NCI-H2107 (cell line): ENCODE measurements at places on chromosomes 2 and 18.
A peak's percentile ranks its signal among the peaks of the same experiment; 100 is the strongest.

- no peak for DNase-seq
Observed at GRCh38 chr2:207937823-207938222, 87.5 kb downstream of the PLEKHM3 start.

GRCh38 chr2:164151522-164151921, 415.7 kb upstream of the FIGN start:
- no peak for DNase-seq

GRCh38 chr18:22674272-22674671, 256.6 kb upstream of the CTAGE1 start:
- DNase-seq = no peak

- DNase-seq = peak; percentile 40
Observed at GRCh38 chr2:39913648-39914461, 134.8 kb upstream of the THUMPD2 start.

DNA sequence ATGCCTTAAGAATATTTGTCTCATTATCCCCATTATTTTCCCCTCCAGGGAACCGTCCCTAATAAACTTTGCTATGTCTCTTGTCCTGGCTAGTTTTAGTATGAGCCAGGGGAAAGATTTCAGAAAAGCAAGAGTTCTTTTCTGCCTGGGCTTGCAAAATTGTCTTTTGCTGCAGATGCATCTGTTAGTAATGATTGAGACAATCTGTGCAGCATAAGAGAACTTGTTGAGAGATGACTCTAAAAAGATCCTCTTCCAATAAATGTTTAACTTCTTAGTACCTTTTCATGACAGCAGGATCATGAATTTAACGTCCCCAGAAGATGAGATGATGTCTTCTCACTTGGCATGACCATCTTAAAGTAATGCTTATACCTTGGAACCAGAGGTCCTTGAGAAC, 172.5 kb upstream of the CREB1 start:
- DNase-seq = no peak

DNA sequence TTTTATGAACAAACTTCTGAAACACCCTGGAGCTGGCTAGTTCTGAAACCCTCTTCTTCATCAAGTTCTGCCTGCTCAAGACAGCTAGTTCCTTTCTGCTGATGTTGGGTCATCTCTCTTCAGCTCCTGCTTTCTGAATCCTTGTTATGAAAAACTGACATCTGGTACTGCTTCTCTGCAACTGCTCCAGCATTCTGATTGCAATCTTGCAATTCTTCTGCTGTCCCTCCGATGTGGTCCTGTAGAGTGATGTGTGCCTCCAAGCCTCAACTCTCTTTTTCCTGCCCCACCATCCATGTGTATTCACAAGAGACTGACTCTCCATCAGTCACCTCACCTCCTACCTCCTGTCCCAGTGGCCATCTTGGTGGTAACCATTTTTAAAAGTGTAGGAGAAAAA, 21.8 kb downstream of the COL6A3 start:
- DNase-seq = no peak

DNA sequence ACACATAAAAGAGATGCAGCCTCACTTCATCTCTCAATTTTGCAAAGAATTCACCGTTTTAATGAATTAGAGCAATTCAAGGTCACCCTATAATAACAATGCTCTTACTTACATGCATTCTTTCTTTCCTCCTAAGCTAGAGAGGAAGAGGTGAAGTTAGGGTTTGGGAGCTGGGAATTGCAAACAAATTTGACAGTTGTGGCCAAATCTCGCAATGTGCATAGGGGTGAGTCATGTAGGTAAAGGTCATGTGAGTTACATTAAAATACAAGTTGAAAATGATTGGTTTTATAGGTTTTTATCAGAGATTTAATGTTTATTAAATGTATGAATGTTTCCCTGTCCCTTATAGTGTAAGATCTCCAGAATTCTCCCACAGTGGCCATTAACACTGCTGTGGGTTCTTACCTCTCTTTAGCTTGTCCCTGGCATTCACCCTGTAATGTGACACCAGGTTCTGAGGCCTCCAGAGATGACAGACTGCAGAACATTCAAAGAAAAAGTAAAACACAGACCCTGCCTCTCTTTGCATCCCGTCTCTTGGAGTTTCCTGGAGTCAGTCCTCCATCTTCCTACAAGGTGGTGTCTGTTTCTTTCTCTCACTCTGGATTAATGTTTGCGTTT, 53.7 kb upstream of the LGALSL start:
- no peak for DNase-seq

GRCh38 chr2:143680885-143681405, 551.7 kb downstream of the ARHGAP15 start:
- DNase-seq = no peak

GRCh38 chr18:35469725-35470124, 28.0 kb downstream of the INO80C start:
- no peak for DNase-seq

- DNase-seq = peak; percentile 9
Observed at GRCh38 chr2:119598596-119599263, 54.5 kb downstream of the CFAP221 start.

DNA sequence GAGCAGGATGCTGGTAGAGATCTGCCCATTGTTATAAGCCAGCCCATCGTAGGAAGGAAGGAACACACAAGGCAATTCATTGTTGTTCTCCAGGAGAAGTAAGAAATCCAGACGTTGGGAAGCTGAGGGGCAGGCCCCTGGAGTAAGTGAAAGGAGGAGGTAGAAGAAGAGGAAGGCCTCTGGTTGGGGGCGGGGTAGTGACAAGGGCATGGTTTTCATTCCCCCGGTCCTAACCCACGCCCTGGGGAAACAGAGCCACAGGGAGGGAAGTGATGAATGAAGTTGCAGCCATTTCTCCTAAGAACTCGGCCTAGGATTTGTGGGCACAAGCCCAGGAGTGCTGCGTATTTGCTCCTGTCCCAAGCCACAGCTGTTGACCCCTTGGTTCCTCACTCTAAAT, 18.0 kb downstream of the LBH start:
- no peak for DNase-seq

GRCh38 chr2:42139101-42139500, 30.1 kb upstream of the EML4 start:
- DNase-seq = no peak

DNA sequence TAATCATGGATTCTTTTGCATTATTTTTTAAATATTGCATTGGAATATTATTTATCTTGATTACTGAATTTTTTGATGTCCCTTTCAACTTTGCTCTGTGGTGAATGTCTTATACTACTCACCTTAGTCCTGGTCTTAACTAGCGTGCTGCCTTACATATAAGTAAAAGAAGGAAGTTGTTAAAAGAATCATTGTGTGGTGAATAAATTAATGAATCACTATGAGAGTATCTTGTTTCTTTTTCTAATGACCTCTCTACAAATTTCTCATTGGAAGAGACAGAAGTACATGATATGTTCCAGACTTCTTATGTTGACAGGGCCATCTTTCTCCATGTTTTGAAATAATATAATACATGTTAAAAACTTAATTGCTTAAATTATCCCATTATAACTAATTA, 432.6 kb upstream of the MMADHC start:
- no peak for DNase-seq

DNA sequence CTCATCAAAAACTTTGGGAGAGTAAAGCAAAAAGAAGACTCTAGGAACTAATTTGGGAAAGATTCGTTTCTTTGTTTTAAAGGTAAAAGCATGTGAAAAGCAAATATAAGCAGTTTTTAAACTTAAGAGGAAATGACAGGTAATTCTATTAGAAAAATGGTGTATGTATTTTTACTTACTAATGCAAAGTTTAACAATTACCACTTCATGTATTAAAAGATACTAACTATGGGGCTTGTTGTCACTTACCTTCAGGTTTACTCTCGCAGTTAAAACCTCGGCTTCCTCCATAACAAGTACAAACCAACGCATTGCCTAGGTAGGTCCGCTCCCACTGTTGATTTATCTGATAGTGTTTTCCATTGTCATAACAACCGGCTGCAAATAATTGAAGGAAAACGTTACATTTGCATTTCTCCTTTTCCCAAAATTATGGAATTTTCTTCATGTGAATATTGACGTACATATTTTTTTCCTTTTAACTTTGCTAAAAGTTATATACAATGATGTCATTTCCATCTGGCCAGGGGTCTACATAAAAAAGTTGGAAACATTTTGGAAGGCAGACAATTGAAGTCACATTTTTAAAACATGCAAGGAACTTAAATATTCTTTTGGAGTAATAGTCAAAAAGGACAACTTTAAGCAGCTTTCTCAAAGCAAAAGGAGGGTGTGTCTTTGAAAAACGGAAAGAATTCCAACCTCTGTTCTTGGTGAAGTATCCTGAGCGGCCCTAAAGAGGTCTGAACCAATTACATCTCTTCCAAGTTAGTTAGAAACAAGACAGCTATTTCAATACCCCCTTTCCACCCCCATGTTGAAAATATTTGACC, 1.2 kb downstream of the FN1 start:
- no peak for DNase-seq

- DNase-seq = no peak
Observed at GRCh38 chr18:42281124-42281523, 326.1 kb downstream of the PIK3C3 start.

GRCh38 chr2:240481720-240482119, 46.3 kb downstream of the GPC1 start:
- no peak for DNase-seq

- DNase-seq = no peak
Observed at GRCh38 chr2:179428649-179429048, 164.0 kb upstream of the SESTD1 start.

DNA sequence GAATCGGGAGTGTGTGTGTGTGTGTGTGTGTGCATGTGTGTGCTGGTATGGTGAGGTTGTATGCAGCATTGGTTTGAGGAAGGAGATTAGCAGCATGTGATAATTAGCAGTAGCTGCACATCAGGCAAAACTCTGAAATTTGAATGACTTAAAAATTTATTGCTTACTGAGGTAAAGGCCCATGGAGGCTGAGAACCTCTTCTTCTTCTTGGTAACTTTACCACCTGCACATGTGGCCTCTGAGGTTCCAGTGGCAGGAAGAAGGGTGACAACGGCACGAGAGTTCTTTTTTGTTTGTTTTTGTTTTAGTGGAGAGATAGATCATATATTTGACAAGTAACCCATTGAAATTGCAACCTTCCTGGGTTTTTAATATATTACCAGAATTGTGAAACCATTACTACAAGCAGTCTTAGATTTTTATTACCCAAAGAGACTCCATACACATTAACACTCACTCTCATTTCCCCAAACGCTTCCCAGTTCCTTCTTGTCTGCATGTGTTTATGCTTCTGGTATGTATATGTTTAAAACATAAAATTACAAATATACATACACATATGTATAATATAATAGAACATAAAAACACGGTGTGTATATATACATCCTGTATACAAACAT, 292.1 kb downstream of the PTGR3 start:
- no peak for DNase-seq

GRCh38 chr18:35570182-35570581, 11.4 kb upstream of the GALNT1 start:
- no peak for DNase-seq

DNA sequence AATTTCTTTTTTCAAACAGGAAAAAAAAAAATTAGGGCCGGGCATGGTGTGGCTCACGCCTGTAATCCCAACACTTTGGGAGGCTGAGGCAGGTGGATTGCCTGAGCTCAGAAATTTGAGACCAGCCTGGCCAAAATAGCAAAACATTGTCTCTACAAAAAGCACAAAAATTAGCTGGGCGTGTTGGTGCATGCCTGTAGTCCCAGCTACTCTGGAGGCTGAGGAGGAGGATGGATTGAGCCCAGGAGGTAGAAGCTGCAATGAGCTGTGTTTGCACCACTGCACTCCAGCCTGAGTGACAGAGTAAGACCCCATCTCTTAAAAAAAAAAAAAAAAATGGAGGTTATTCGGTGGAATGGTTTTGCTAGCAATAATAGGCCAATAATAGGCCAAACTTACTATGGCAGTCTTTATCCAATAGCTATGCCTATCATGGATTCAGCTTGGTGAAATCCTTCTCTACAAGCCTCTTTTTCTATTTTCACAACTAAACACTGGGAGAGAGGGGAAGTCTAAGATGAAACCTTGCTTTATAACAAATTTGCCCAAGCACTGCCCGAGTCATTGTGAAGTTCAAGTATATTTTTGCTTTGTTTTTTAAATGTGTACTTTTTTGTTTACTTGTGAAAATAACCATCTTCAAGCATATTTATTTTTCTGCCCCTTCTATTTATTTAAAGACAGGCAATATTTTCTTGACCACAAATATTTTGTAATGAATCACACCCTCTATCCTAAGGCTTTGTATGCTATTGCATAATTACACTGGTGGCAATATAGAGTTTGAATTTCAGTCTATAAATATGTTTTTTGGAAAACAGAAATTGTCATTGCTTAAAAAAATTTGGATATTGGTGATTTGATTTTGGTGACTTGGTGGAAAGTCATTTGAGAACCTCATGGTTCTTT, 20.0 kb upstream of the KYNU start:
- DNase-seq = no peak

DNA sequence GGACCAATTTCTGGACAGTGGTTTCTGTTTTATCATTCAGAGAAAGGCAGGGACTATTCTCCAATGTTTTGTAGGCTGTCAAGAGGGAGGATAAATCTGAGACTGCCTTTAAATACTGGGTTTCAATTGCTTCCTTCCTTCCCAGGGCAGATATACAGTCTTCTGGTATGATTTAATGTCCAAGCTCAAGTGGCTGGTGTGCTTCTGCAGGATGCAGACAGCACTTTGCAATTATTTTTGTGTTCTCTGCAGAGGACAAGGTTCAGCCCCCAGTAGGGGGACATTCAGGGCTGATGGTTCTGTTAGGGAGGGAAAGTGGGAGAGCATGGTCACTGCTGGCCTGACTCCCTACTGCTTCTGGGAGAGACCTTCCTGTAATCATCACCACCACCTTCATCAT, 4.6 kb upstream of the BOD1L2 start:
- DNase-seq = no peak

DNA sequence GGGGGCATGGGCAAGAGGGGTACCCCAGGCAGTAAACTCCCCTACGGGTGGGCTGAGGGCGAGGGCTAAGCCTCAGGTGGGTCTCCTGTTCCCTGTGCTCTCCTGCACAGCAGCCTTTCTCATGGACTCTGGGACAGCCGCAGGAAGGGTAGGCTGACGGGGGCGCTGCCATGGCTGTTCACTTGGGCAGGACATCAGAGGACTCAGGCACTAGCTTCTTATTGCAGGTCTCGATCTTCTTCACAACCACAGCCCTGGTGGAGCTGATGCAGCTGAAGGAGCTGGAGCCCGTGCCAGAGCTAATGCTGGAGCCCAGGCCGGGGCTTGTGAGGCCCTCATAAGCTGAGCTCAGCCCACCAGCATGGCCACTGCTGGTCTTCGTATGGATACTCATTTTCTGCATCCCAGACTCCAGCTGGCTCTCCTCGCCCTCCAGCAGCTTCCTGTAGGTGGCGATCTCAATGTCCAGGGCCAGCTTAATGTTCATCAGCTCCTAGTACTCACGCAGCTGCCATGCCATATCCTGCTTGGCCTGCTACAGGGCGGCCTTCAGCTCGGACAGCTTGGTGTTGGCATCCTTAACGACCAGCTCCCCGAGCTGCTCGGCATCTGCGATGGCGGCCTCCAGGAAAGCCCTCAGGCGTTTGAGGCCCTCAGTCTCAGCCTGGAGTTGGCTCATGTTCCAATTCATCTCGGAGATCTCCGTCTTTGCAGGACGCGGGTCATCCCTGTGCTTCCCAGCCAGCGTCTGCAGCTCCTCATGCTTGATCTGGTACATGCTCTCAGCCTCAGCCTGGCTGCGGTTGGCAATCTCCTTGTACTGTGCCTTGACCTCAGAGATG, 359.8 kb upstream of the SETBP1 start:
- no peak for DNase-seq

- no peak for DNase-seq
Observed at GRCh38 chr2:42132191-42132965, 36.8 kb upstream of the EML4 start.
